Stimulated activated CD4-positive, alpha-beta T cell treated with anti-CD3 and anti-CD28 coated beads, Interleukin-15, amount 100 ng/mL, for 48 hours (primary cell): ENCODE measurements at places on chromosomes 12 and 14.

- no peak for DNase-seq
Measured at GRCh38 chr12:7668171-7668570, 2.5 kb upstream of the APOBEC1 start.

GRCh38 chr12:67306712-67307111 is 37.6 kb downstream of the CAND1 start:
- no peak for DNase-seq

- DNase-seq: no peak
Measured at GRCh38 chr12:53193985-53194716, 12.9 kb downstream of the ITGB7 start.

DNA sequence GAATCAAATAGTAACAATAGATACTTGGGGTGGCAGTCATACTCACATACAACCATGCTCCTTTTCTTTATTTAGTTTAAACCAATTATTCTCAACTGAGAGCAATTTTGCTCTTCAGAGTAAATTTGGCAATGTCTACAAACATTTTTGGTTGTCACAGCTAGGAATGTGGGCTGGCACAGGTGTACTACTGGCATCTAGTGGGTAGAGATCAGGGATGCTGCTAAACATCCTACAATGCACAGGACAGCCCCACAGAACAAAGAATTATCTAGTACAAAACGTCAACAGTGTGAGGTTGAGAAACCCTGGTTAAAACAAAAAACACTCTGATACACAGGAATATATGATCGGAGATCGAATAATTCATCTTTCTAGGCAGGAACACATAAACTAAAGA is 186.5 kb downstream of the NELL2 start:
- no peak for DNase-seq

- no peak for DNase-seq
Measured at GRCh38 chr12:103397536-103397935, 98.2 kb downstream of the C12orf42 start.

GRCh38 chr12:10101042-10101579 is 2.3 kb upstream of the CLEC1A start:
- DNase-seq: no peak

DNA sequence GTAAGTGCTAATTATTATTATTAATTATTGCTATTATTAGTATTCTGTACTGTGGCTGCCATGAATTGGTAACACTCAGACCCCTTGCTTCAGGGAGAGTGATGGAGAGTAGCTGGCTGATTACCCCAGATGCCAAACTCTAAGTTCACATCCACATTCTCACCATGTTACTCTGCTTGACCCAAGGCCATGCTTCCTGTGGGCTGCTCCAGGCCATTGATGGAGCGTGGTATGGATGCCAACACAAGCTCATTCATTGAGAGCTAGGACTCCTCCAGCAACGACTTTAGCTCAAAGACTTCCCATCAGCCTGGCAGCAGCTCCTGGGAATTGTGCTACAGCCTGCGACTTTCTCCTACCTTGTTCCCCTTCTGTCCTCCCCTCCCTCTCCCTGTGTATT is 233.4 kb downstream of the MSRB3 start:
- no peak for DNase-seq

- DNase-seq: no peak
Measured at GRCh38 chr12:90712671-90713070, 242.3 kb downstream of the CCER1 start.

- DNase-seq: no peak
Measured at GRCh38 chr14:24783791-24784190, 149.8 kb upstream of the GZMB start.

- no peak for DNase-seq
Measured at GRCh38 chr12:116238149-116238548, 39.3 kb downstream of the MED13L start.

- DNase-seq: no peak
Measured at GRCh38 chr14:75907756-75908359, 73.9 kb downstream of the TGFB3 start.

- DNase-seq: no peak
Measured at GRCh38 chr14:102211240-102211639, 71.5 kb downstream of the WDR20 start.

DNA sequence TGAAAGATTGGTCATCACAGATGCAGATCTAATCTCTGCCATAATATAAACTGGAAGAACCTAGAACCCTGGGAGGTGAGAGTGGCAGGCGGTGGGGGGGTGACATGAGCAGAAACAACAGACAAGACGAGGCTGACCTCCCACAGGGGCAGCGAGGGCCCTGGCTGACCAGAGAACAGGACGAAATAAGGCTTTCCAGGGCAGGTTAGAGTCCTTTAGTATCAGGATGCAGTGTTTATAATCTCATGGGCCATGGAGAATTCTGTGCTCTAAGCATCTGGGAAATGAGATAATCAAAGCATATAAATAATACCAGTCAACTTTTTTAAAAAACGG is 102.7 kb upstream of the BCL2L14 start:
- no peak for DNase-seq

DNA sequence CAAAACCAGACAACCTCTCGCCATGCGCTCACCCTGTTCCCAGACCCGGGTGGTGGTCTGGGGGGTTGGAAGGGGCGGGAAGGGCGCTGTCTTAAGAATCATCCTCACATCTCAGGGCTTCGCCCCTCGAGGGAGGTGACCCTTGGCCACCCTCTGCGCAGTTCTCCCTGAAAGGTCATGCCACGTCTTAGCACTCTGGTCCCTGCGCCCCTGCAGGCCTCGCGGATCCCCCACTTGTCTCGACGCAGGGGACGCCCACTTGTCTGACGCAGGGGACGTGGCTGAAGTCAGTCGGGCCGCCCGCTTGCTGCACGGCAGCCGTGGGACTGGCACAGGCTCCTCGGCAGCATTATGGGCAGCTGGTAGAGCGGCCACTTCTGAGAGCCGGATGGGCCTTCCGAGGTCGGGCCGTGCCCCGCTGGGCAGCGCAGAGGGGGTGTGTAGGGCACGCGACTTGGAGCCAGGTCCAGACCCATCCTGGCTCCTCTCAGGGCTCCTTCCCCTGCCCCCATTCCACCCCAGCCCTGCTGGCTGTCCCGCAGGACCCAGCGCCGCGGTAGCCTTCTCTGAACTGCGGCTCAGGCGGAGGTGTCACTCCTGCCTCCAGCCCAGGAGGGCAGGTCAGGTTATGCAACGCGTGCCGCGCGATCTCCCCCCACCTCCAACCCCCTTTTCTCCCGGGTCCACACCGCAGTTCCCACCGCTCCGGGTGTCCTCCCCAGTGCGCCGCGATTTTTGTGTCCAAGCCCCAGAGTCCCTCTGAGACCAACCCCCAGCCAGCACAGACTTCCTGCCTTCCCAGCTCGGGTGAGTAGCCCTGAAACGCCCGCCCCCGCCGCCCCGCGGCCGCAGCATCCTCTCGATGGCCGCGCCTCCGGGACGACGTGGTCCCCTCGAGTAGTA is 40.9 kb upstream of the CAPRIN2 start:
- DNase-seq: peak; percentile 56

DNA sequence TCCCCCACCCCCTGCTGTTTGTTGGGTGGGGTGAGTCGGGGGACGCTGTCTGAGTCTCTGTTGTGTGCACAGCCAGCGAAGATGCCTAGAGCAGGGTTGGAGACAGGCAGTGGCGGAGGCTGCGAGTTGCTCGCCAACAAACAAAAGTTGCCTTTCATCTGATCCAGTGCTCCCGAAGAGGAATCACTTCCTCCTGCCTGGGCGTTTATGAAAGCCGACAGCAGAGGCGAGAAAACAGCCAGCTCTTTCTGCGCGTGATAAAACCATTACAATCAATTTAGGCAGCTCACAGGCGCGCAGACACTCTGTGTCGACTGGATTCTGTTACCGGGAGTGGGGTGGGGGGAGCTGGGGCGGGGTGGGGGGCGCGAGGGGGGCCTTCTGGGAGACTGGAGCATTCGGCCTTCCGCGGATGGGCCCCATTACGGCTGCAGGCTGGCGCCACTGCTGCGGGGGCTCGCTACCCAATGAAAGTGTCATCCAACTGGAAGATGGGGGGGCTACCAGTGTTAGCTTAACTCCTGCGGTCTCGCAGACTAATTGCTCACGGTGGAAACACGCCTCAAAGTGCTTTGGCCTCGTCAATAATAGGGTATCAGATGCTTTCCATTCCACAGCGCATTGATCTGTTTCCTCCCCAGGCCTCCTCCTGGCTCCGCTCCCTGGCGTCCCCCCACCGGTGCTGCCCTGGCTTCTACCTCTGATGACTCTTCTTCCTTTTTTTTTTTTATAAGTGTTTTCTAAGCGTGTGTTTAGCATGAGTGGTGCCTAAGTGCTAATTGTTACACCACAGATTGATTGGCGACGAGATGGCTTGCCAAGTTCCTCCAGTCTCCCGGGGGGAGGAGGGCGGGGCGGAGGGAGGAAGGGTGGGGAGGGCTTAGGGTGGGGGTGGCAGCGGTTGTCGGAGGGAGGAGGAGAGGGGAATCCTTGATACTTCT is 678.4 kb downstream of the MED13L start:
- DNase-seq: no peak

GRCh38 chr12:120367233-120367923 is 1.6 kb downstream of the MSI1 start:
- DNase-seq: no peak

DNA sequence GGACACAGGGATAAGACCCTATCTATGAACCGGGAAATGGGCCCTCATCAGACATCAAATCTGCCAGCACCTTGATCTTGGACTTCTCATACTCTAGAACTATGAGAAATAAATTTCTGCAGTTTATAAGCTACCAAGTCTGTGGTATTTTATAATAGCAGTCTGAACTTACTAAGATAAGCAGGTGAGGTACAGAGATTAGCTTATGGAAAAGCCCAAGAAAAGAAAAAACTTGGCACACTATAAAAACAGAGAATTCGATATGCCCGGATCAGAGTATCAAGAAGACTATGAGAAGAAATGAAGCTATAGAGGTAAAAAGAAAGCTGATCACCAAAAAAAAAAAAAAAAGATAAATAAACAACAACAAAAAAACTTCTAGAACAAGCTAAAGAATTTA is 52.6 kb downstream of the EEA1 start:
- DNase-seq: no peak

DNA sequence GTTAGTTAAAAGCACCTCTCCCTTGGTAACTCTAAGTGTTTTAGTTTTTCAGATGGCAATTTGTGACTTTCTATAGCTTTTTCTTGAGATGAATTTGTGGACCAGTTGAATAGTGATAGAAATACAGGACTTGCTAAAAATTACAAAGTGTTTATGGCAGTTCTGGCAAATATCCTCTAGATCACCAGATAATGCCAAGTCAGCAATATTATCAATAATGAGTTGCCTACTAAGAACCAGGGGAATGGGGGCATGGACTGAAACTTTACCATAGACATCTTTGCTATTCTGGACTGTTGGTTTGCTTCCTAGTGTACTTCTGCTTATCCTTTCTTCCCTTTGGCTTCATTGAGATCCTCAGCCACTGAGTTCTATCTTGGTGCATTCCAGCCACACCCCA is 584.2 kb downstream of the DIO2 start:
- DNase-seq: no peak

GRCh38 chr12:40215982-40216381 is 8.8 kb upstream of the LRRK2 start:
- no peak for DNase-seq

GRCh38 chr12:82708061-82708879 is 21.6 kb downstream of the TMTC2 start:
- DNase-seq: no peak

DNA sequence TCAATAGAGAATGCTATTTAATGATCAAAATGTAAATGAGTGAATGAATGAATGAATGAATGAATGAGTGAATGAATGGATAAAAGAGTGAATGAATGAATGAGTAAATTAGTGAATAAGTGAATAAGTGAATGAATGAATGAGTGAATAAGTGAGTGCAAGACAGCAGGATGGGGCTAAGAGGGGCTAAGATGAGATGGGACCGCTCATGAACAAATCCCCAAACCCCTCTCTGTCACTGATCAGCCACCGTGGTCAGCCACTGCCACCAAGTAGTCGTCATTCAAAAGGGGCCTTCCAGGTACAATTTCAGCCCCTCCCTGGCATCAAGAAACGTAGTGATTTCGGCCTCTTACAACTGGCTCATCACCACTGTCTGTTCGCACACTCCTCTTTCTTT is 79.2 kb downstream of the BCL11B start:
- DNase-seq: no peak

- no peak for DNase-seq
Measured at GRCh38 chr12:57993030-57993429, 51.7 kb downstream of the ATP23 start.
